ENCODE measurements at places on chromosomes 3 and 15.

DNA sequence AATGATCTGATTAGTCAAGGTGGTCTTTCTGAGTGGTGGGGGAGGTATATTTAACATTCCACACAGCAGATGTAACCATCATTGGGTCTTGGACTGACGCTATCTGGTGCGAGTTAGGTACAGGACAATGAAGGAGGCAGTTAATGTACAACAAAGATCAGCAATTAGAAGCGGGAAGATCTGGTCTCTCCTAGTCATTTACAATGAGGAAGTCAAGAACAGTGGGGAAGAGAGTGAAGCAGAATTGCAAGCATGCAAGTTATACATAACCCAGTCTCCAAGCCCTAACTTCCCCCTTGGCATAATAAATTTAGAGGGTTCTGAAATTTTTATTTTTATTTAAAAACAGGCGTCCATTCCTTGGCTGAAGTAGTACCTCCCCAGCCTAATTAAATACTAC, 14.1 kb downstream of the GPD1L start:
- no peak for DNase-seq

DNA sequence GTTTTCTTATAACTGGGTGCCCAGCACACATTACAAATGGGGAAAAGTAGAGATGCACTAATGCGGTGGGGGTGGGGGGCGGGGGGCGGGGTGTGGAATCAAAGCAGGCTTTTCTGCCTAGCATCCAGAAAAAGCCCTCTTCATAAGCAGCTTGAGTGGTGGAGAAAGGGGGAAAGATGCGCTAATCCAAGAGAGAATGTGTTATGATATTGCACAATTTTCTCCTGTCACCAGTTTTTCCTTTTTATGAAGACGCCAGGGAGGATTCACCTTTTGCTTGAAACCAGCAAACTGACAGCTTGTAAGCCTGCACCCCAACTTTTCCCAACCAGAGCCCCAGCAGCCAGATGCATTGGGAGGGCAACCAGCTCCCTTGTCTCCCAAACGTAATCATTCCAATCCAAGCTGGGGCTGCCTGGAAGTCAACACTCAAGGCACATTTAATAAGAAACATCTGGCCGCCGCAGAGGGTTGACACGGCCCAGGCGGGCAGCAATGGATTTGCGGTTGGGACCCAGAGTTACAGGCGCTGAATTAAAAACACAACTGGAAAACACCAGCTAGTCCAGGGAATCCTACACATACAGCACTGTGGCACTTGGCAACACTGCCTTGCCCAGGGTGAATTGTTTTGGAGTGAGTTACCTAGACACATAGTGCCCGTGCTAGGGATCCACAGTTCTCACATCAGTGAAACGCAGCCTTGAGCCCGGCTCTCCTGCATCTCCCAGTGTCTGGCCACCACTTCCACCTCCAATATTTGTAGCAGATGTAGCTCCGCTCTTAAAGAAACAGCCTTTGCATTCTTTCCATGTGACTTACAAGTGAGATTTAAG, 218.5 kb upstream of the PRICKLE2 start:
- no peak for DNase-seq

DNA sequence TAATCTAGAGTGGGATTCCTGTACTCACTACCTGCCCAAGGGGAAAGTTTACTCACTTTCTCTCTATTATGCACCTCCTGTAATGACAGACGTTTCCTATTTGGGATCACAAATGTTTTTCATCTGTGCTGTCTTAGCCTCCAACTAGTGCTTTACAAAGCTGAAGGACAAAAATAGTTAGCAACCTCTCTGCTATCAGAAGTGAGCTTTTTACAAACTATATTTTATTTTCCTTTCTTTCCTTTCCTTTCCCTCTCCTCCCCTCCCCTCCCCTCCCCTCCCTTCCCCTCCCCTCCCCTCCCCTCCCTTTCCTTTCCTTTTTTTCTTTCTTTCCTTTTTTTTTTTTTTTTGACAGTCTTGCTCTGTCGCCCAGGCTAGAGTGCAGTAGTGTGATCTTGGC, 130.8 kb downstream of the UNC13C start:
- no peak for DNase-seq

DNA sequence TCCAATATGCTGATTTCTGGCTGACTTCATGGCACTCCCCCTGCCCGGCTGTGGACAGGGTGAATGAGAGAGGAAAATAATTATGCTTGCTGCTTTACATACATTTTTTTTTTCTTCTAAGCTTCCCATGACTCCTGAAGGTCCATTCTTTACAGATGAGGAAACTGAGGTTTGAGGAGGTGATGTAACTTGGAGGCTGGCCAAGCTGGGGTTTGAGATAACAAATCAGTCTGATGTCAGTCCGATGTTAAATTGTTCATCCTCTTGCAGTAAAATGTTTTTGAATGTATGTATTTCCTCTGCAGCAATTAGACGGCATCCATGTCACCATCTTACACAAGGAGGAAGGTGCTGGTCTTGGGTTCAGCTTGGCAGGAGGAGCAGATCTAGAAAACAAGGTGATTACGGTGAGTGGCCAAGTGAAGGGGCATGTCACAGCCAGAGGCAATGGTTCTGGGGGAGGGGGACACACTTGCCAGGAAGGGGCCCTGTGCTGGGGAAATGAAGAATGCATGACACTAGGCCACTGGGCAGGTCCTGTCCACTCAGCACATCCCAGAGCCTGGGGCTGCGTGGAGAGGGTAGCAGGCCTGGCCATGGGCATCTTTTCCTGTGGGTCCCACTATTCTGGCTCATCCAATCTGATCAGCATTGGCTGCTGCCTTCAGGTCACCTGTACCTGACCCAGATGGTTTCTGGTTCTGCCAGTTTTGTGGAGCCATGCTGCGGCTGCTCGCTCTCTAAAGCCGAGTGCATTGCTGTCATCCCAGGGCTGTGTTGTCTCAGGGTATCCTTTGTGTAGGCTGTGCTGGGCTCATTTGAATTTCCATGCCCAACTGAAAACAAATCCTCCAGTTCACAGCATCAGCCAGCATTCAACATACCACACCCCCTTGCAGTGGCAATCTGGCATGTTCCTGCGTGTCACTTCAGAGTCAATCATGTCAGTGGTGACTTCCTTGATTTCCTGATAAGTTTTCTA, 20.4 kb downstream of the STARD5 start:
- DNase-seq = no peak

- no peak for DNase-seq
Observed at GRCh38 chr3:190721330-190721729, 141.2 kb downstream of the GMNC start.

- DNase-seq = no peak
Observed at GRCh38 chr3:15694628-15695027, 93.1 kb downstream of the BTD start.

- no peak for DNase-seq
Observed at GRCh38 chr3:23072693-23073092, 130.4 kb upstream of the UBE2E2 start.

DNA sequence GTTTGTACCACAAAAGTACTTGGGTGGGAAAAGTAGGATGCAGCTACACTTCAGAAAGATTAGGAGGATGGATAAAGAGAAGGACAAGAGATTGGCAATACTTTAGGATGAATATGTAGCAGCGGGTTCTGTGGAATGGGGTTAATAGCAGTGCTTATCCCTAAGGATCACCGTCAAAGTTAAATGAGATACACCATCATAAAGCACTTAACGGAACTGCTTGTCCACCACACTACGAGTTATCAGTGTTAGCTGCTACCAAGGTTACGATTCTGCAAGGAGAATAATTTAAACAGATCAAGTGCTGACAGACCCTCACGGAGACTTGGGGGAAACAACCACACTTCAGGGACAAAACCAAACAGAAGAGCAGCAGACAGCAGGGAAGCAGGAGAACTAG, 963 bp downstream of the SHQ1 start:
- DNase-seq = no peak

DNA sequence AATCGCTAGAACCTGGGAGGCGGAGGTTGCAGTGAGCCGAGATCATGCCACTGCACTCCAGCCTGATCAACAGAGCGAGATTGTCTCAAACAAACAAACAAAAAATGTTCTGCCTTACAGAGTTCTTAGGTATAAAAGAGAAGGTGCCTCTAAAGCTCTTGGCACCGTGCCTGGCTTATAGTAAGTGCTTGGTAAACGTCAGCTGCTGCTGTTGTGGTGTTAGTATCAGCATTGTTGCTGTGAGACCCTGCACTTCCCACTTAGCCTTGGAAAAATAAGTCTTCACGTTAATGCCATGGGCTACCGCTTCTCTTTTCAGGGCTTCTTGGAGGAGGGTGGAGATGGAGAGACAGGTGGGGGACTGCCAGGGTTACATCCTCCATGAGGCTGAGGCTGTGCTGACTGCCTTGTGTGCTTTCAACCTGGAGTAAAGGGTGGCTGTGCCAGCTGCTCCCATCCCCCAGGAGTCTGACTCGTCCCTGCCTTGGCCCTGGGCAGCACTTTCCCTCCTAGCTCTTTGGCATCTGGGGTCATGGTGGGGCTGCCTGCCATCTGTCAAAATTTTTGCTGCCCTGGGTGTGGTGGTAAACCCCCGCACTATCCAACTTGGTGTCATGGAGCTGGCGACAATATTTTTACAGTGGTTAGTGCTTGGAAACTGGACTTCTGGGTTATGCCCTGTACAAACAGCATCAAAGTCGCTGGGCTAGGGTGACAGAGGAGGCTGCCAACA, 17.8 kb downstream of the FLNB start:
- no peak for DNase-seq

GRCh38 chr15:93223803-93224202, 134.8 kb upstream of the RGMA start:
- no peak for DNase-seq
